HAP-1 (cell line): ENCODE measurements at places on chromosomes 4 and X.

GRCh38 chr4:127616898-127617297, 15.9 kb upstream of the INTU start:
- DNase-seq = no peak

GRCh38 chr4:17763416-17763815, 18.0 kb downstream of the FAM184B start:
- no peak for DNase-seq

DNA sequence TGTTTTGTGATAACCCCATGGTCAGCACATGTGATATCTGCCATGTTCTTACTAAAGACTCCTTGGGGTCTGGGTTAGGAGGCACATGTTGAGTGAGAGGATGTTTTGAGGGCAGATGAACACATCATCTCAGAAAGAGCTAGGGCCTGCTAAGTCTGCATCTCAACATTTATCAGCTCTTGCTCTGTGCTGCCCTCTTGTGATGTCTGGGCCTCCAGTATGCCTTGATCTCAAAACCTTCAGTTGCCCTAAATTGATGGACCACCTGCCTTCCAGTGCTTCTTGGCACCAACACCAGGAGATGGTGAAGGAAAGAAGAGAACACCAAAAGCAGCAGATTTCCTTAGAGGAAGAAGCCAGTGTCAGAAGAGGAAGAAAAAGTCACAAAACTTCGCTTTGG, 22.5 kb downstream of the MID1 start:
- DNase-seq = peak; percentile 64

DNA sequence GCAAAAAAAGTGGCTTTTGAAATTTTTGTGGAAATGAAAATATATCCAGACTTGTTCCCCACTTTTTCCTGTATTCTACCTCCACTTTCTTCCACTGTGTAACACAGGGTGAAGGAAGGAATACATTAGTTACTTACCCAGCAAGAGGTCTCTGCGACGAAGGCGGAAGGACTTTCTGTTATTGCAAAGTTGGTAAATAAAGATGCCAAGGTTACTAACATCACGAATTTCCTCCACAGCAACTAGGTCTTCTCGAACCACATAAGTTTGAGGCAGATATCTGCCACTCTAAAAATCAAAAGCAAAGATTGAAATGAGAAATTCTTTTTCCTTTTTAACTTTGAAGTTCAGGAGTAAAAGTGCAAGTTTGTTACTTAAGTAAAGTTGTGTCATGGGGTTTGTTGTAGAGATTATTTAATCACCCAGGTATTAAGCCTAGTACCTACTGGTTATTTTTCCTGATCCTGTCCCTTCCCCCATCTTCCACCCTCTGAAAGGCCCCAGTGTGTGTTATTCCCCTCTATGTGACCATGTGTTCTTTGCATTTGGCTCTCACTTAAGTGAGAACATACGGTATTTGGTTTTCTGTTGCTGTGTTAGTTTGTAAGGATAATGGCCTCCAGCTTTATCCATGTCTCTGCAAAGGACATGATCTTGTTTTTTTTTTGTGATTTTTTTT, 5.8 kb downstream of the ITM2A start:
- DNase-seq = no peak
